ENCODE measurements at places on chromosomes 5 and 9.

DNA sequence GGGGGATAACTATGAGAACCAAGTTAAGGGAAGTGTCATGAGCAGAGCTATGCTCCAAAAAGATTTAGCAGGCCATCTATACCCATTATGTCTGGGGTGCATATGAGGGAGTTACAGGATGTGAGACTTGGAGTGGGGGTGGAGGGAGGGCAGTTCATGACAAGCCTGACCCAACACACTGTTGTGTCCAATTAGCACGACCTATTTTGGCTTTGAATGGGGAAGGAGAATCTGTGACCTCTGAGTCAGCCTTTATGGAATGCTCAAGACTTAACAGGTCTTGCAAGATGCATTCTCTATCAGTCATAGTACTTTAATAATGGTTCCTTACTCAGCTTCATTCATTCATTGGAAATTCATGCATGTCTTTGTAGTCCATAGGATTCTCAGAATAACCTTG is 71.7 kb downstream of the GRIA1 start:
- no peak overlapping the region for H3K27ac ChIP-seq
- no peak overlapping the region for H3K4me3 ChIP-seq
- peaks cover 5% of the 10 kb centered on the region for H3K4me1 ChIP-seq
- H3K36me3 ChIP-seq: no peaks in the 10 kb centered on the region

DNA sequence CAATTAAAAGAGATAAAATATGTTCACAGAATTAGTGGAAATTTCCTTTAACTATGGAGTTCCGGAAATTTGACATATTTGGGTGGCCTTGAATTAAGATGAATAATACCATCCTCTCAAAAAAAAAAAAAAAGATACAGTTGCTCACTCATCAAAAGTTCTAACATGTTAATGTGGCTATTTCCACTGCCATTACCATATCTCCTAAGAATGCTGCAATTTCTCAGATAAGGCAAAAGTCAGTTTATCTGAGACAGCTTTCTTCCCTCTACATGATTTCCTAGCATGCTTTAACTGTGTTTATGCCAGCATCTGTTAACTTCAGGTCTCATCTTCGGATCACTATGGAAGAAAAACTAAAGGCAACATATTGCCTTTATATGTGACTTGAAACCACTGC is 2.6 kb downstream of the FASTKD3 start:
- no peaks in the 10 kb centered on the region for H3K4me1 ChIP-seq
- peaks cover 62% of the 10 kb centered on the region for H3K36me3 ChIP-seq
- H3K27ac ChIP-seq: no peak overlapping the region
- H3K27me3 ChIP-seq: no peaks in the 10 kb centered on the region

DNA sequence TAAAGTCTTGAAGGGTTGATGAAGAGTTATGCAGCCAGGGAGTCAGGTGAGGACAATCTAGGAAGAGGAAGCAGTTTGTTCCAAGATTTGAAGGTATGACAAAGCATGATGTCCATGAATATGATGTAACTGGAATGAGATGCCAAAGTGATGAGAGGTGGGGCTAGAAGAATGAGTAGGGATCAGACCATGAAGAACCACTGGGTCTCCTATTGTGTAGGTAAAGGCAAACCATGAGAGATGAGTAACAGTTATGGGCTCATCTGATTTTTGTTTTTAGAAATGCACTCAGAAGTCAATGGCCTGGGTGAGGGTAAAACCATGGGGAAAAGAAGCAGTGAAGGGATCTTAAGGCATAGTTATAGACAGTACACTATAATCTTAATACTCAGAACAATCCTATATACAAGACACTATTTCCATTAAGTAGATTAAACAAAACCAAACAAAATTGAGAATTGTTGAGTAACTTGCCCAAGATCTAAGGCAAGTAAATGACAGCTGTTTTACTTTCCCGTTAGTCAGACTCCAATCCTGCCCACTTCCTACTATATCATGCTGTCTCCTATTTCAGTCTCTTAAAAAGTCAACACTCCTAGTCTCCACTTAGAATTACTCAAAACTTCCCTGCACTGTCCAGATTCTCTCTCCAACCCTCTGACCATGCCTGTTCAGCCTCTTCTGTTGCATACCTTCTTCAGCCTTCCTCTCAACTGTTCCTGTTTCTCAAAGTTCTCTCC is 393.8 kb upstream of the MEF2C start:
- no peak overlapping the region for H3K4me3 ChIP-seq
- H3K27me3 ChIP-seq: no peaks in the 10 kb centered on the region
- H3K27ac ChIP-seq: no peak overlapping the region
- no peaks in the 10 kb centered on the region for H3K4me1 ChIP-seq
- no peaks in the 10 kb centered on the region for H3K36me3 ChIP-seq

GRCh38 chr9:72945391-72945790 is 7.5 kb downstream of the ALDH1A1 start:
- H3K36me3 ChIP-seq: no peaks in the 10 kb centered on the region
- no peaks in the 10 kb centered on the region for H3K4me1 ChIP-seq
- no peak overlapping the region for H3K4me3 ChIP-seq
- DNase-seq: no peak
- H3K27ac ChIP-seq: no peak overlapping the region
- no peaks in the 10 kb centered on the region for H3K27me3 ChIP-seq

DNA sequence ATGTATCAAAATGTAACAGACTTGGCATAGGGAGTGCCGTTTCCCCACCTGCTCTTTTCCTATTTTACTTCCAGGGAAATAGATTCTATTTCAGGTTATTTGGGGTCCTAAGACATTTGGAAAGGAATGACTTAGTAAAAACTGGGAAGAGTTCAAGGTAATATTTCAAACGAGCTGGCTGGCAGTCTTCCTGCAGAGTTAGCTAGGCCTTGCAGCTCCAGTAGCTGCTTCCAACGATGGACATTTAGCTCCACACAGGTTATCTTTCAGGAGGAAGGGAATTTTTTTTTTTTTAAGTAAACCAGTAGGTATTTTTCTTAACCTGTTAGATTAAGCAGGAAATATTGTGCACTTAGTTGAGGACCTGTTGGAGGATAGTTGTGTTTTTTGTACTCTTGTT is 45.2 kb downstream of the TLE4 start:
- no peaks in the 10 kb centered on the region for H3K27me3 ChIP-seq
- H3K27ac ChIP-seq: no peak overlapping the region
- no peak for DNase-seq
- no peak overlapping the region for H3K4me3 ChIP-seq
- peaks cover 93% of the 10 kb centered on the region for H3K36me3 ChIP-seq

GRCh38 chr5:10355071-10355889 is 1.8 kb downstream of the MARCHF6 start:
- H3K36me3 ChIP-seq: peaks cover 23% of the 10 kb centered on the region
- DNase-seq: no peak
- no peaks in the 10 kb centered on the region for H3K27me3 ChIP-seq
- no peak overlapping the region for H3K4me3 ChIP-seq

DNA sequence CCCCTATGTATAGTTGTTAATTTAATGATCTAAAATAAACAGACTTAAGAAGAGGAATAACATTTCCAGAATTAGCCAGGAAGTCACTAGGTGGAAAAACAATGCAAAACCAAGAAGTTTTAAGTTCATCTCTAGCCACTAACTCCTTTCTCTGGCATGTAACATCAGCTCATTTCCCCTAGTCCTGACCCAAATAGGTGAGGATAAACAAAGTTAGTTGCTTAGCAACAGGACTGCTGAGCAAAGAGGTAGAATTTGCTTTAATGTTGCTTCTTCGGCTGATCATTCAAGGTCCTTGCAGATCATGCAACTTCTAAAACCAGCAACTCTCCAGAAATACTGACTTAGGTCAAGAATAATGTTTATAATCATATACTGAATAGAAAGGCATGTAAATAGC is 675.8 kb downstream of the CETN3 start:
- H3K27me3 ChIP-seq: no peaks in the 10 kb centered on the region
- H3K36me3 ChIP-seq: no peaks in the 10 kb centered on the region
- H3K27ac ChIP-seq: no peak overlapping the region
- DNase-seq: peak; percentile 3
- H3K4me1 ChIP-seq: peaks cover 2% of the 10 kb centered on the region
- H3K4me3 ChIP-seq: no peak overlapping the region

- H3K36me3 ChIP-seq: no peaks in the 10 kb centered on the region
- no peaks in the 10 kb centered on the region for H3K4me1 ChIP-seq
- no peak overlapping the region for H3K4me3 ChIP-seq
- no peak overlapping the region for H3K27ac ChIP-seq
Observed at GRCh38 chr5:101995585-101995984, 300.5 kb downstream of the SLCO4C1 start.

GRCh38 chr5:163913548-163913947 is 408.1 kb downstream of the MAT2B start:
- H3K36me3 ChIP-seq: no peaks in the 10 kb centered on the region
- DNase-seq: no peak
- no peaks in the 10 kb centered on the region for H3K4me1 ChIP-seq
- no peaks in the 10 kb centered on the region for H3K27me3 ChIP-seq
- no peak overlapping the region for H3K27ac ChIP-seq
- H3K4me3 ChIP-seq: no peak overlapping the region

GRCh38 chr5:159386028-159386711 is 55.9 kb upstream of the IL12B start:
- no peaks in the 10 kb centered on the region for H3K4me1 ChIP-seq
- DNase-seq: no peak
- no peaks in the 10 kb centered on the region for H3K36me3 ChIP-seq
- H3K27me3 ChIP-seq: no peaks in the 10 kb centered on the region
- H3K27ac ChIP-seq: no peak overlapping the region
- no peak overlapping the region for H3K4me3 ChIP-seq

DNA sequence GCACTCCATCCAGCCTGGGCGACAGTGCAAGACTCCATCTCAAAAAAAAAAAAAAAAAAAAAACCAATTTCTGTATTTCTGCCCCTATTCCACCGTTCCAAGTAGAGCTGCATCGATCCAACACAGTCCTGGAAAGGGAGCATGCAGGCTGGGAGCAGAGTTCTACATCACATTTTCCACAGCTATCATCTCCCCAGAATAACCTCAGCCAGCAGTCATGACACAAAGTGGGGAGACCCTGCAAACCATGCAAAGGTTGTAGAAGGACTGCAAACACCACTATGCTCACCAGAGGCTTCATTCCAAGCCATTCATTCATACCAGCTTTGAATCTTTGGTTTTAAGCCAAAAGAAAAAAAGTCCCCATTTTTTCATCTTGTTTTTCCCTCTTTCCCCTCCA is 20.8 kb upstream of the ZNF354A start:
- no peak overlapping the region for H3K27ac ChIP-seq
- no peaks in the 10 kb centered on the region for H3K27me3 ChIP-seq
- H3K36me3 ChIP-seq: no peaks in the 10 kb centered on the region
- no peak for DNase-seq
- no peak overlapping the region for H3K4me3 ChIP-seq

DNA sequence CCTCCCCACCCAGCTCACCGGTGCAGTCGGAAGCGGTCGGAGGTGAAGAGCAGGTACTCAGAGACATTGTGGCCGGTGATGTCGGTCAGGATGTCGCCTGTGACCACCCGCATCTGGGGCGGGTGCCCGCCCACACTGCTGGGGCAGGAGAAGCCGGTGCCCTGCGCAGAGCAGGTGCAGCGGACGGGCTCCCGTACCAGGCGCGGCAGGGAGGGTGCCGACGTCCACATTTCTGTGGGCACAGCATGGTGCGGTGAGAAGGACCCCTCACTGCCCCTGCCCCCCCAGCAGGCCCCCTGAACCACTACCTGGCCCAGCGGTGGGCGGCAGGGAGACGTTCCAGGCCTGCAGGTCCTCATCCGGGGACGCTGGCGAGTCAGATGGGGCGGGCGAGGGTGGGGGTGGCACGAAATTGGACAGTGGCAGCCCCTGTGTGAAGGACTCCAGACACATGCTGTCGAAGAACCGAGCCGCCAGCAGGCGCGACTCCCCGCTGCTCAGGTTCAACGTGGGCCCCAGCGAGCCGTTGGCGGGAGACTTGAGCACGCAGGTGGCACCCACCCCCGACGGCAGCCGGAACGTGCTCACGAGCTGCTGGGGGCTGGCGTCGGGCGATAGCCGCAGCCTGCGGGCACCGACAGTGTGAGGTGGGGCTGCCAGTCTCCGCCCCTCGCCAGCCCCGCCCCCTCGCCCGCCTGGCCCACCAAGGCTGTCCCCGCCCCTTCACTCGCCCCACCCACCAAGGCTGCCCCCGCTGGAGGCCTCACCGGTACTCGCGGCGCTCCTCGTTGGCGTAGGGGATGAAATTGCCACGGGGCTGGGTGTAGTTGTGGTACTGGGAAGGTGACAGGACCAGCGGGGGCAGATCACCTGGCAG is 15.1 kb downstream of the ABCA2 start:
- no peak overlapping the region for H3K4me3 ChIP-seq
- H3K27me3 ChIP-seq: no peaks in the 10 kb centered on the region
- no peak for DNase-seq
- H3K4me1 ChIP-seq: peaks cover 4% of the 10 kb centered on the region

DNA sequence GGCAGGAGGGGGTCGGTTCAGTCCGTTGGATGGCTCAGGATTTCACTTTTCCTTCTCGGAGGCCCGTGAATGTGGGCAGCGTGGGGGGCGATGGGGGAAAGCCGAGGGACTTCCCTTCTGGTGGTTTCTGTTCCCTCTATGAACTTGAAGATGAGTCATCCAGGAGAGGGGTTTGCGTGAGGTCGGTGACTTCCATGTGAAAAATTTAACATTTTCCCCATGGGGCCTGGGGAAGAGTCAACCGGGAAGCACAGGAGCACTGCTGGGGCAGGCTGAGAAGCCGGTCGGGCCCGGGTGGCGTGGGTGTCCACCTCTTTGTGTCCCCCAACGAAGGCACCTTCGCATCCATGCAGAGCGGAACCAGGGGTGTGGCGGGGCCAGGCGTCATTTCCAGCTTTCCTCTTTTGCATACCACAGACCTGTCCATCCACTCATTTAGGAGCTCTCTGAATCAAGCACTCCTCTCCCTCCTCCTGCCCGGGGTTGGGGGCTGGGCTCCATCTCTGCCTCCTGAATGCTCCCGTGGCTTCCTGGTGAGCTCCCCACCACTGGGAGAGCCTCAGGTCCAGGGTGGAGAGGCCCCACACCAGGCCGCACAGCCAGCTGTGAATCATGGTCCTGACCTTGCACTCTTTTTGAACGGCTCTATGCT is 68.4 kb downstream of the ANKRD33B start:
- no peak overlapping the region for H3K4me3 ChIP-seq
- no peak for DNase-seq
- no peaks in the 10 kb centered on the region for H3K36me3 ChIP-seq

DNA sequence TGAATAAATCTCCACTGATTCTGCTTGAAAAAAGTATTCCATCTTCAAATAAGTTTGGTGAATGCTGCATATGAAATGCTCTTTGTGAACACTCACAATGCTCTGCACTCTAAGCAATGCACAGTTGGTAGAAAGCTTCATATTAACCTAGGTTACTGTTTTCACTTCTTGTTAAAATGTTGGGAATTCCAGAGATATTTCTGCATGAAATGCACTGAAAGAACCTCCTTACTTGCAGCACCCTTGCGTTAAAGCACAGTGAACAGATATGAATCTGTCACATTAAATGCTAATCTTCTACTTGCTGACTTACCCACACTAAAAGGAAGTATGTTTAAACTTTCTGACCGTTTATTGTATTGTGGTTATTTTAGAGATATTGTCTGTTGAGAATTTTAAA is 584.1 kb upstream of the NUDT12 start:
- DNase-seq: no peak
- H3K4me3 ChIP-seq: no peak overlapping the region
- H3K4me1 ChIP-seq: no peaks in the 10 kb centered on the region
- no peaks in the 10 kb centered on the region for H3K36me3 ChIP-seq
